Purkinje cell (primary cell): ENCODE measurements at places on chromosomes 13 and 19. TPM values are rescaled to one million over a fixed set of nuclear protein-coding genes. Genes with fewer than 3 reads are reported as not detected.

Gene DLEU7
- 4.6 and 7.6 TPM in 2 replicates for polyA plus RNA-seq

Gene CGB1
- polyA plus RNA-seq = not detected in 2 replicates

Gene FAM216B
- not detected in 2 replicates for polyA plus RNA-seq

Gene LEUTX
- not detected in 2 replicates for polyA plus RNA-seq

Gene SLITRK1
- 8.0 and 11.4 TPM in 2 replicates for polyA plus RNA-seq

Gene UPK1A
- polyA plus RNA-seq = 0.27 TPM in 1 of 2 replicates, not detected in the other

Gene KCNJ14
- polyA plus RNA-seq = 0.43 TPM in 1 of 2 replicates, not detected in the other

Gene ATXN8OS
- polyA plus RNA-seq = 15.0 and 25.1 TPM in 2 replicates
